ENCODE measurements at places on chromosomes 3 and 15.

- DNase-seq, result no peak
Observed at GRCh38 chr15:26143221-26143620, 280.1 kb upstream of the ATP10A start.

DNA sequence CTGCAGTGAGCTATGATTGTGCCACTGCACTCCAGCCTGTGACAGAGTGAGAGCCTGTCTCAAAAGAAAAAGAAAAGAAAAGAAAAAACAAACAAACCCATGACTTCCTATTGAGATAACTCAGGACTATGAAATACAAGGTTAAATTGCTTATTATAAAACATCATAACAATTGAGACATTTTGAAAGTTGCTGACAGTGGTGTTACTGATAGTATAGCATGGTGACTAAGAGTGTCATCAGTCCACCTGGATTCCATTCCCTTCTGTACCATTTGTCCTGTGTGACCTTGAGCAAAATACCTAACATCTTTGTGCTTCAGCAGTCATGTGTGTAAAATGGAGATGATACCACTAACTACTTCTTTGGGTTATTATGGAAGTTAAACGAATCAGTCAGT, 49.1 kb downstream of the ARHGEF26 start:
- no peak for DNase-seq

- no peak for DNase-seq
Observed at GRCh38 chr3:8845641-8846040, 76.2 kb upstream of the OXTR start.

DNA sequence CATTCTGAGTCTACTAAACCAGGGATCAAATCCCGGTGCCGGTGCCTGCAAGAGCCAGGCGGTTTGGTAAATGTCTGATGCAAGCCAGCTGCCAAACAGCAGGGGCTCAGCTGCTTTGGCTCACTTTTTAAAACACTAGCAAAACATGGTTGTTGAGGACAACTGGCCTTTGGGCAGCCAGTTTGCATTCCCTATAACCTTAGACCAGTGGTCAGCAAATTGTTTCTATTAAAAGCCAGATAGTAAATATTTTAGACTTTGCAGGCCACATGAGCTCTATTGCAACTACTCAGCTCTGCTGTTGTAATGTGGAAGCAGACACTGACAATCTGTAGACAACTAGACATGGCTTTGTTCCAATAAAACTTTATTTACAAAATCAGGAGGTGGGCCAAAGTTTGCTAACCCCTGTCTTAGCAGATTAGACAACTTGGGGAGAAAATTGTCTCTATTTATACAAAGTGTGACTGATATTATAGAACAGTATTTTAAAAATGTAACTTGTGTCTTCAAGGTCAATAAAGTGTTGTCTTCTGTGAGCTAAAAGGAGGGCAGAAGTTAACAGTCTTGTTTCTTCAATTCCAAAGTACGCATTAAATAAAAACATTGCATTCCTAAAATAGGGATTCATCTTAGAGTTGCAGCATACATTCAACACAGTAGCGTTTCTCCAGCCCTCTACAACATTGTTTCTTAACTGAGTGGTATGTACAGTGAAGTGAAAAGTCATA, 67.6 kb downstream of the SSUH2 start:
- DNase-seq, result no peak

DNA sequence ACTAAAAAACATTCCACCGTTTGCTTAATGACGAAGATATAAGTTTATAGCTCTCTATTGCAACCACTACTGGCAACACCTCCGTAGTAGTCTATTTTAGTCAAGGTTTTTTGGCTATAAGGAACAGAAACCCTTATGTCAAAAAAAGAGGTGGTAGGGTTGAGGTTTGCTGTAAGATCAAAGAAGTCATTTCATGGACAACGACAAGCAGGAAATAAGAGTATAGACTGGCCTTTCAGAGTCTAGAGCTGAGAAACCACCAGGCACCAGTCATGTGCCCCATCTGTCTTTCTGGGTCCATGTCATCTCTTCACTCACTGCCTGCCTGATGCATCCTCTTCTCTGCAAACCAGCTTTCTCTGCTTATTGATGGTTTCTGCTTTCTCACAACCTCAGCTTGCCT, 42.7 kb downstream of the THBS1 start:
- DNase-seq, result peak; percentile 55

GRCh38 chr3:175735866-175736265, 876.7 kb downstream of the NAALADL2 start:
- no peak for DNase-seq

- no peak for DNase-seq
Observed at GRCh38 chr3:73955494-73956070, 330.8 kb upstream of the PDZRN3 start.

- no peak for DNase-seq
Observed at GRCh38 chr3:14631101-14631497, 20.5 kb upstream of the CCDC174 start.

DNA sequence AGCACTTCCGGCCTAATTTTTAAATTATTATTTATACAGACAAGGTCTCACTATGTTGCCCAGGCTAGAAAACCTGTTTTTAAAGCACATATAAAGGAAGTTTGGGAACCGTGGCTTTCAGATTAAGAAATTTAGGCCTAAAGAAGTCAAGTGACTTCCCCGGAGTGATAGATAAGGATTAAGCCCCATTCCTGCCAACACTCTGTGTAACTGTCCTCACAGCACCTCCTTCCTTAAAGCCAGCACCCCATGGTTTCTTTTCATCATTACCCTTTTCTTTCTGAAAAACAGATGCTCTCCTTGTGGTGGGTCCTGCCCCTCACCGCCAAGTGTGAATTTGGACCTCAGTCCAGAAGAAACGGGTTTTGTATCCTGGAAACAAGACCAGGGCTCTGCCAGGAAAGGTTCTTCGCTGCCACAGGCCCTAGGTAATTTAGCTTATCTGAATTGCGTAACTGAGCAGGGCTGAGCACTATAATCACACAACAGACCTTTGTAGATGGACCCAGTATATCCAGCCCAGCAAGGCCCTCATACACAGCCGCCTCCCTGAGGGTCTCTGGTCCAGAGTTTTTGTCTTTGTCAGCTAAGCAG, 231.3 kb downstream of the PLCL2 start:
- no peak for DNase-seq

GRCh38 chr15:82764740-82765139, 41.1 kb downstream of the FSD2 start:
- DNase-seq, result no peak

DNA sequence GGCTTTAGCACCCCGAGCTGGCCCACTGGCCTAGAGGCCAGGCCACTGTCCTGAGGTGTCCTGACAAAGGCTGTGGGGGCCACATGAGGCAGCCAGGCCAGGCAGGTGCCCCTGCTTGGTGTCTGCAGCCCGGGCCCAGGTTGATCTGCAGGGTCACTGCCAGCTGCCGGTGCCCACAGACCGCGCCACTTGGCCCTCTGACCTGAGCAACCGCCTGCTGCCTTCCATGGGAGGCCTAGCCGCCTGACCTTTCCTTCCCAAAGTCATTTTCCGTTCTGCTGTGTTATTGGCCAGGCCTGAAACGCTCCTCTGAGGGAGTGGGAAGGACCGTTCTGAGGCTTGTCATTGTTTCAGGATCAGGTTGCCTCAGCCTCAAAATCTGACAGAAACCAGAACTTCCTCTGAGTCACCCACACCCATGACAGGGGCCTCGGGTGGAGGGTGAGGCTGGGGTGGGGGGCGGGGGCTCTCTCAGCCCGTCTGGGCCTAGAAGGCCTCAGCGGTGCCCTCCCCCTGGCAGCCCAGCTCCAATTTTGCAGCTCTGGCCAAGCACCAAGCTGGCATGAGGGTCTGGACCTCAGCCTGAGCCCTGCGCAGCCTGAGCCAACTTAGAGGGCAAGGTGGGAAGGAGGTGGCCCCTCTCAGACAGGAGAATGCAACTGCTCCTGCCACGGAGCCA, 140.7 kb upstream of the MEF2A start:
- DNase-seq, result peak; percentile 84

DNA sequence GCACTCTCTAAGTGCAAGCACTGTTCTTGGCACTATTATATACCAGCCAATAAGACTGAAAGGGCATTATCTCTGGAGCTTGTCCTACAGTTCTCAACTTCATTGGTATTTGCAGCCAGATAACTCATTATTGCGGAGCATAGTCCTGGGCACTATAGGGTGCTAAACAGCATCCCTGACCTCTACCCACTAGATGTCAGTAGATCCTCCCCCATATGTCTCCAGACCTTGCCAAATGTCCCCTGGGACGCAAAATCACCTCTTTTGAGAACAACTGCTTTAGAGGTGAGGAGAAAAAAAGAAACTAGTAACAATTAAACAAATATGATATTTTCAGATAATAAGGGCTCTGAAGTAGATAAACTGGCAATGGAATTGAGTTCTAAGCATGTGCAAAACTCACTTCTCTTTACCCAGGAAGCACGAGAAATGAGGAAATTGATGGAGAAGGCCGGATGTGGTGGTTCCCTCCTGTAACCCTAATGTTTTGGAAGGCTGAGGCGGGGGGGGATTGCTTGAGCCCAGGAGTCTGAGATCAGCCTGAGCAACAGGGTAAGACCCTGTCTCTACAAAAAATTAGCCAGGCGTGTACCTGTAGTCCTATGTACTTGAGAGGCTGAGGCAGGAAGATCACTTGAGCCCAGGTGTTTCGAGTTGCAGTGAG, 61.4 kb downstream of the FRMD4B start:
- no peak for DNase-seq

- DNase-seq, result peak; percentile 15
Observed at GRCh38 chr15:43872416-43873020, 45.7 kb downstream of the WDR76 start.

DNA sequence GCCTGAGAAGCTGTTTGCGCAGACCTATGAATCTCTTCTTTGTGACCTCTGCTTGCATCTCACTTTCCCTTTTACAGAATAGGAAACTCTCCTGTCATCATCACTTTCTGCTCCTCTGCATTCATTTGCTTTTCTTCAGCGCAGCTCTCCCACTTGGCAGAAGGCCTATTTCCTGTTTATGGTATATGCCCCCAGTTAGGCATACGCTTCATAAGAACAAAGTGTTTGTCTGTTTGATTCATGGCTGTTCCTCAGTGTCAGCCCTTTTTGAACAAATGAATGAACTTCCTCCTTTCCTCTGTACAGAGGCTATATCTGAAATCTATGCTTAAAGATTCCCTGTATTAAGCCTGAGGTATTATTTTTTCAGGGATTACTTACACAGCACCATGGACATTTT, 1216.9 kb upstream of the GBE1 start:
- DNase-seq, result no peak

GRCh38 chr15:51647128-51647562, 24.6 kb upstream of the DMXL2 start:
- no peak for DNase-seq

- DNase-seq, result no peak
Observed at GRCh38 chr15:39157882-39158281, 423.0 kb upstream of the THBS1 start.

GRCh38 chr3:129521611-129522010, 6.8 kb upstream of the RHO start:
- DNase-seq, result no peak

DNA sequence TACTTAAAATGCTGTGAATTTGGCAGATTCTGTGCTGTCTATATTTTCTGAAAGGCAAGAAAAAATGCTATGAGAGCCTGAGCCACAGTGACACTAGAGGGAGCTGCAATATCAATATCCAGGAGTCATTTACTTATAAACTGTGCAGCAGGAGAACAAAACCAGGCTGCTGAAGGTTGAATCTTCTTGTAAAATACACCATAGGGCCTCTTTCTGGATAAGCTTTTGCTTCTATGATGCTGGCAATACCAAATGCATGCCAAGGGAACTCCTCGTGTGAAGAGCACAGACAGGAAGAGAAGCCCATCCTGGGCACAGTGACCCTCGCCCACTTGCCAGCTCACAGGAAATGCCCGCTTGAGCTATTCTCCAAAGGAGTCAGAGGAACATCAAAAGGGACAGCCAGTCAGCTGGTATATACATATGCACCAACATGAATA, 48.0 kb upstream of the TSPAN3 start:
- peak; percentile 46 for DNase-seq

GRCh38 chr3:54064486-54064885, 57.9 kb upstream of the CACNA2D3 start:
- no peak for DNase-seq

DNA sequence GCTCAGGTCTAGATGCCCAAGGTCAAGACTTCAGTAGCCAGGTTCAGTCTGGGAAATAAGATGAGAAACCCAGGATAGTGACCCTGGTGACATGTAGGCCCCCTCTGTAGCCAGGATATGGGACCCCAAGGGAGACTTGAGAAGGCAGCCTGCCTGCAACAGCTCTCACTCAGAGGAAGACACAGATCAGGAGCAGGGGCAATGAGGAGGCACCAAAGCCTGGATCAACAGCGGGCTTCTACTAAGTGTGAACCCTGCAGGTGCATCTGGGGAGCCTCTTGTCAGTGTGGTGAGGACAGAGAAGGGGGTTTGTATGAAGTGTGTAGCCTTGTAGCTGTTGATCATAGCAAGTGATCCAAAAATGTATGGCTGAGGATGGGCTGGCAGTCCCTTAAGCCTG, 25.4 kb downstream of the PLA2G4F start:
- DNase-seq, result no peak

DNA sequence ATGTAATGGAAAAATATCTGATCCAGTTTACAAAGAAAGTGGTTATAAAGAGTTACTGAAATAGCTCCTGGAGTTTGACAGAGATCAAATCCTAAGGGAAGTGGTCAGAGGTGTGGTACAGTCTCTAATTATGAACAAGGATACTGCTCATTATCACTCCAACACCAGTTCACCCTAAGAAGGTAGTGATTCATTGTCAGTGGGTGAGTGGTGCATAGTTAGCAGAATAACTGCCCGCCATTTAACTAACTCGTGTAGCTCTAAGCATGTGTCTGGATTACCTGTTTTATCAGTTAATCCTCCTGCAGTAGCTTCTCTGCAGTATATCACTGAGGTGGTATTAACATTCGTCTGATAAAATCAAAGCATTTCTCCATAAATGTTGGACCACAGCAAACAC, 700.1 kb downstream of the NLGN1 start:
- no peak for DNase-seq

GRCh38 chr3:116517308-116517707, 72.0 kb upstream of the LSAMP start:
- no peak for DNase-seq

DNA sequence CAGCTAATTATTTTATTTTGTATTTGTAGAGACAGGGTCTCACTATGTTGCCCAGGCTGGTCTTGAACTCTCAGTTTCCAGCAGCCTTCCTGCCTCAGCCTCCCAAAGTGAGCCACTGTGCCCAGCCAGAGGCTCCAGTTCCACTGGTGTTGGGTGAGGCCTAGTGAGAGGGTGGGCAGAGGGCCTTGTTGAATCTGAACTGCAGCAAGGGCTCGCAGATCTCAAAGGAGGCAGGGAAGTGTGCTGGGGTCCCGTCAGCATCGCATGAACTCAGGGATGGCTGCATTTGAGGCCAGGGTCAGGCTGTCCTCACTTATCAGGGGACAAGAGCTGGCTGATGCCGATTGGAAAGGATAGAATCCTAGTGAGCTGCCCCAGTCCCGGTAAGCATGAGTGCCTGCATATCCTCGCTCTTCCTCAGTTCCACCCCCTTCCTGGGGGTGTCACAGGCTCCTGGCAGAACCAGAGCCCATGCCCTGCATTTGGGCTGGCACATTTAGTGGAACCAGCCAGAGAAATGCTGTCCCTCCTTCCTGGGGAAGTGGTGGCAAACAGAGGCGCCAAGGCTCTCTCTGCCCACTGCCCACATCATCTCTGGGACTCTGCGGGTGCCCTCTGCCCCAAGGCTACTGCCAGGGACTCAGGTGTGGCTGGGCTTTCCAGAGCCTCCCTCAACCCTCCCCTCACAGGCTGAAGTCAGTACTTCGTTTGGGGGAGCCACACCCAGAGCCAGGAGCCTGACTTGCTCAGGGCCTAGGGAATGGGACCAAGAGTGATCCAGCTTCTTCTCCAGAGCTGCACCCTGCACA, 24.1 kb downstream of the ALS2CL start:
- no peak for DNase-seq

- no peak for DNase-seq
Observed at GRCh38 chr3:12585181-12585580, 28.3 kb downstream of the MKRN2 start.

GRCh38 chr3:112017091-112017490, 17.4 kb upstream of the TMPRSS7 start:
- DNase-seq, result no peak

Data from CD4-positive, alpha-beta T cell treated with Interleukin-6 for 4 hours (primary cell).